ENCODE measurements at places on chromosomes 13 and 19.

GRCh38 chr13:60135344-60135743, 28.4 kb downstream of the DIAPH3 start:
- no peaks in the 10 kb centered on the region for H3K4me1 ChIP-seq
- H3K4me3 ChIP-seq, result no peak overlapping the region
- DNase-seq, result no peak

GRCh38 chr19:42276821-42277220, 7.8 kb downstream of the CIC start:
- H3K4me3 ChIP-seq, result no peak overlapping the region
- DNase-seq, result no peak
- H3K27ac ChIP-seq, result peak overlapping the region; percentile 19
- no peaks in the 10 kb centered on the region for H3K27me3 ChIP-seq

DNA sequence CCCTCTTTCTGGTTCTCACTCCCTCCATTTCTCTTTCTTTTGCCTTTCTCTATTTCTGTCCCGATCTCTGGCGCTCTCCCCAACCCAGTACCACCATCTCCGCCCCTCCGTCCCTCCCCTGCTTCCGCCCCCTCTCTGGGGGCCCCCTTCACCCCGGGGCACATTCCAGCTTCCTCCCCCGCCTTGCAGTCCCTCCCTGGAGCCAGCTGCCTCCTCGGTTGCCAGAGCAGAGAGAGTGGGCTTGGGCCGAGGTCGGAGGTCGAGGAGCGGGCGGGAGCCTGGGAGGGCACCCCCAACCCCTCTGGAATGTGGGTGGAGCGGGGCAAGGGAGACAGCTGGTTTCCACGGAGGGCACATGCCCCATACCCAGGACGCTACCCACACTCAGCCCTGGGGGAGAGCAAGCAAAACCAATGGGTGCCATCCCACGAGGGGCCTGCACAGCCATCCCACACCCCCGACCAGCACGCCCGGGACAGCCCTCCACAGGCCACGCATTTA, 6.5 kb upstream of the CIRBP start:
- H3K36me3 ChIP-seq, result peaks cover 13% of the 10 kb centered on the region
- DNase-seq, result no peak
- H3K27me3 ChIP-seq, result no peaks in the 10 kb centered on the region
- no peak overlapping the region for H3K4me3 ChIP-seq
- peaks cover 63% of the 10 kb centered on the region for H3K4me1 ChIP-seq

GRCh38 chr13:51465124-51465523, 12.3 kb upstream of the INTS6 start:
- no peak for DNase-seq
- H3K36me3 ChIP-seq, result no peaks in the 10 kb centered on the region
- H3K4me3 ChIP-seq, result no peak overlapping the region
- H3K27me3 ChIP-seq, result no peaks in the 10 kb centered on the region

- DNase-seq, result no peak
- H3K27me3 ChIP-seq, result peaks cover 45% of the 10 kb centered on the region
- H3K4me1 ChIP-seq, result peaks cover 9% of the 10 kb centered on the region
- H3K4me3 ChIP-seq, result no peak overlapping the region
- no peaks in the 10 kb centered on the region for H3K36me3 ChIP-seq
Observed at GRCh38 chr13:49217962-49218492, 2.1 kb upstream of the MLNR start.

GRCh38 chr13:112651311-112651710, 38.5 kb upstream of the ATP11A start:
- DNase-seq, result no peak
- no peaks in the 10 kb centered on the region for H3K4me1 ChIP-seq
- H3K27ac ChIP-seq, result no peak overlapping the region
- H3K27me3 ChIP-seq, result no peaks in the 10 kb centered on the region

GRCh38 chr13:20772401-20773131, 1.2 kb downstream of the EEF1AKMT1 start:
- no peaks in the 10 kb centered on the region for H3K36me3 ChIP-seq
- no peaks in the 10 kb centered on the region for H3K4me1 ChIP-seq
- peak overlapping the region; percentile 65 for H3K4me3 ChIP-seq
- DNase-seq, result no peak
- no peaks in the 10 kb centered on the region for H3K27me3 ChIP-seq

- peaks cover 49% of the 10 kb centered on the region for H3K36me3 ChIP-seq
- H3K4me1 ChIP-seq, result no peaks in the 10 kb centered on the region
- H3K4me3 ChIP-seq, result no peak overlapping the region
- no peak for DNase-seq
- no peaks in the 10 kb centered on the region for H3K27me3 ChIP-seq
Observed at GRCh38 chr19:19654441-19654840, 9.0 kb downstream of the ATP13A1 start.

GRCh38 chr19:43592800-43593350, 3.1 kb downstream of the IRGQ start:
- no peaks in the 10 kb centered on the region for H3K27me3 ChIP-seq
- peaks cover 27% of the 10 kb centered on the region for H3K4me1 ChIP-seq
- no peak overlapping the region for H3K4me3 ChIP-seq
- peaks cover 60% of the 10 kb centered on the region for H3K36me3 ChIP-seq
- no peak for DNase-seq
- H3K27ac ChIP-seq, result no peak overlapping the region

DNA sequence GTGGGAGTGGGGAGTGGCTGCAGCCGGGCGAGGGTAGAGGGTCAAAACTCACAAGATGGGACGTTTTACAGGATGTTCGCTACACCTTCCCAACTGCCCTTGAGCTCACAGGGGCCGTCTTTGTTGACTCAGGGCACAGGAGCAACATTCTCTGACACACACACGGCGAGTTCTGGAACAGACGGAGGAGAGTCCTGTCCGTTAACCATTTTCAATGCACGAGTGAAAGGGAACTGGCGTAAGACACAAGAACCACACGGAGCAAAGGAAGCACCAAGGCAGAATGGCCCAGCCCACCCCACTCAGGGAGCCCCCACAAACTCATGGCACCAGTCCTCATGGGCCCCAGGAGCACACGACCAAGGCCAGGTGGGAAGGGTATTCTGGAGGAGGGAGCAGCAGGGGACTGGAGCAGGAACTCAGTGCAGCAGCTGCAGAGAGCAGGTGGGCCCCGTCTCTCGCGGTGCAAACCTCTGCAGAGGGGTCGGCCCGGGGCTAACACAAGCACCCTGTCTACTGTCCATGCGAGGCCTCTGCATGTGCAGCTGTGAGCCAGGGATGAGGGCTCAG, 37.9 kb upstream of the ISYNA1 start:
- no peak for DNase-seq
- no peaks in the 10 kb centered on the region for H3K27me3 ChIP-seq
- no peaks in the 10 kb centered on the region for H3K36me3 ChIP-seq
- peaks cover 28% of the 10 kb centered on the region for H3K4me1 ChIP-seq
- H3K4me3 ChIP-seq, result no peak overlapping the region

GRCh38 chr19:17946965-17947784, 14.4 kb downstream of the CCDC124 start:
- H3K4me1 ChIP-seq, result peaks cover 23% of the 10 kb centered on the region
- H3K27ac ChIP-seq, result no peak overlapping the region
- H3K36me3 ChIP-seq, result no peaks in the 10 kb centered on the region
- H3K4me3 ChIP-seq, result peak overlapping the region; percentile 81

- H3K36me3 ChIP-seq, result no peaks in the 10 kb centered on the region
- H3K27me3 ChIP-seq, result no peaks in the 10 kb centered on the region
- no peak for DNase-seq
- no peak overlapping the region for H3K4me3 ChIP-seq
- no peaks in the 10 kb centered on the region for H3K4me1 ChIP-seq
- no peak overlapping the region for H3K27ac ChIP-seq
Observed at GRCh38 chr13:91280801-91281200, 66.7 kb upstream of the MIR17HG start.

DNA sequence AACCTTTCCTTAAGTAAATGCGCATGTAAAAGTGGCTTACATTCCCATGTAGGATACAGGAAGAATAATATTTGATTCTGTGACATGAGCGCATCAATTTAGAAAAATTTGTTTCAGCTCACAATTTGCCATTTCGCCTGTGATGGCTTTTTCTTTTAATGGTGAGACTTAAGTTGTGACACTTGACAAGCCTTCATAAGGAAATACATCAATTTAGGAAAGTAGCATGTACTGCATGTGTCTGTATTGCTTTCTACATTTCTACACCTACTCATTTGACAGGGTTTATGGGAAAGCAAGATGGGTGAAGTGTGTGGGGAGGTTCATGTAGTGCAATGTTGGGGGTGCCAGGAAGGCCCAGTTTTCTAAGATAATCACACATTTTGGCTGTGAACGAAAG, 12.1 kb upstream of the SCEL start:
- no peak for DNase-seq
- no peak overlapping the region for H3K4me3 ChIP-seq
- no peaks in the 10 kb centered on the region for H3K27me3 ChIP-seq
- no peaks in the 10 kb centered on the region for H3K4me1 ChIP-seq
- H3K27ac ChIP-seq, result no peak overlapping the region
- H3K36me3 ChIP-seq, result no peaks in the 10 kb centered on the region

DNA sequence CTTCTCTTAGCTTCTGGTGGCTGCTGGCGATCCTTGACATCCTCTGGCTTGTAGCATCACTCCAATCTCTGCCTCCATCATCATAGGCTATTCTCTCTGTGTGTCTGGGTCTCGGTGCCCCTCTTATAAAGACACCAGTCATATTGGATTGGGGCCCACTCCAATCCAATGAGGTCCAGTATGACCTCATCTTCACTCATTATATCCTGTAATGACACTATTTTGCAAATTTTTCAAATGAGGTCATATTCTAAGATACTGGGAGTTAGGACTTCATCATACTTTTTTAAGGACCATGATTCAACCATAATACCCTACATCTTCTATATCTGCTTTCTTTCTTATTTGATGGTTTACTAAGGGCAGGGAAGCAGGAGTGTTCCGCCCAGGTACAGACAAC, 12.0 kb upstream of the SLC46A3 start:
- no peaks in the 10 kb centered on the region for H3K4me1 ChIP-seq
- H3K27me3 ChIP-seq, result no peaks in the 10 kb centered on the region
- no peaks in the 10 kb centered on the region for H3K36me3 ChIP-seq
- no peak overlapping the region for H3K27ac ChIP-seq
- no peak for DNase-seq

DNA sequence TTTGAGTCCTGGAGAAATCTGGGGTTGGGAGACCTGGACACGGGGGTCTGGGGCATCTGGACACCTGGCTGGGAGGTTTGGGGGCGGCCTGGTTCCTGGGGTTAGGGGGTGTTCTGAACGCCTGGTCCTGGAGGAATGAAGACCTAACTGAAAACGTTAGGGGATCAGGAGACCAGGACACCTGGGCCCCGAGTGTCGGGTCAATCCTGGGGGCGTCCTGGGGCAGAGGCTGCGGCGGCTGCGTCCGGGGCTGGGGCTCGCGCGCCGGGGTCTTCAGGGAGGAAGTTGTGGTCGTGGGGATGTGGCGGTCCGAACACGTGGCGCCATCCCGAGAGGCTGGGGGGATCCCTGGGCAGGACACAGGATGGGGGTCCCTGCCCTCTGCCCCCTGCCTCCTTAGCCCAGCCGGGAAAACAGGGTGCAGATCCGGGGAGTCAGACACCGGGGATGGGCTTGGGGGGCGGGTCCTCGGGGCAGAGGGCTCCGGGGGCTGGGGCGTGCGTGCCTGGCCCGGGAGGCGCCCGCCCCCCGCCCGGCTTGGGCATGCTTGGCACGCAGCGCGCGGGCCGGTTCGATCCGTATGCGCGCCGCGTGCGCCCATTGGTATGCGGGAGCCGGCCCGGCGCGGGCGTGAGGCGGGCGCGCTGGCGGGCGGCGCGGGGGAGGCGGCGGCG, 632 bp downstream of the NPAS1 start:
- no peak overlapping the region for H3K27ac ChIP-seq
- H3K4me3 ChIP-seq, result peak overlapping the region; percentile 15
- H3K36me3 ChIP-seq, result no peaks in the 10 kb centered on the region

- no peaks in the 10 kb centered on the region for H3K27me3 ChIP-seq
- no peak overlapping the region for H3K4me3 ChIP-seq
- no peak overlapping the region for H3K27ac ChIP-seq
- no peaks in the 10 kb centered on the region for H3K4me1 ChIP-seq
- no peak for DNase-seq
- H3K36me3 ChIP-seq, result no peaks in the 10 kb centered on the region
Observed at GRCh38 chr13:61900033-61900432, 484.4 kb upstream of the PCDH20 start.

- H3K27ac ChIP-seq, result no peak overlapping the region
- H3K4me1 ChIP-seq, result no peaks in the 10 kb centered on the region
- no peaks in the 10 kb centered on the region for H3K36me3 ChIP-seq
- H3K4me3 ChIP-seq, result no peak overlapping the region
- no peaks in the 10 kb centered on the region for H3K27me3 ChIP-seq
- no peak for DNase-seq
Observed at GRCh38 chr13:43405457-43405856, 381.3 kb downstream of the ENOX1 start.

DNA sequence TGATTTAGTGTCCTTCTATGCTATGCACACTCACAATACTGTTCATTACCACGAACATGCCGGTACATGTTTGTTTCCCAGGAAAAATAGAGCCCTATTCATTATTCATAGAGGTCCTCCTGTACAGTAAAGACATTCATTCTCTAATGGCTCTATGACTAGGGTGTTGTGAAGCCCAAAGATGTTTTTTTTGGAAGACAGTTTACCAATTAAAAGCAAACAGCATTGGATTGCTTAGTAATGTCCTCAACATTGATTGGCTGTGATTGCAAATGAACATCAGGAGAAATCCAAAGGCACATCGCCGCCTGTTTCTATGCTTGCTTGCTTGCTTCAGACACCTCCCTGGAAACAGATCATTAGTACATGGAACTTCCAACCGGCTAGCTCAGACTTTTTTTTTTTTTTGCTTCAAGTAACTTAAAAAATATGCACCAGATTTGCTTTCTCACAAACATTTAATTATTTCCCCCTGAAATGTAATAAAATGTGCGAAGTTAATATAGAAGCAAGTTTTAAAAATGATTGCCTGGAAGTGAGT, 8.8 kb upstream of the GPC6 start:
- no peak overlapping the region for H3K27ac ChIP-seq
- no peaks in the 10 kb centered on the region for H3K4me1 ChIP-seq
- no peak for DNase-seq
- H3K4me3 ChIP-seq, result no peak overlapping the region
- H3K27me3 ChIP-seq, result no peaks in the 10 kb centered on the region
- no peaks in the 10 kb centered on the region for H3K36me3 ChIP-seq
